Activated naive CD4-positive, alpha-beta T cell treated with anti-CD3 and anti-CD28 coated beads for 36 hours (primary cell): ENCODE measurements at places on chromosomes 1 and 21. TPM values are rescaled to one million over a fixed set of nuclear protein-coding genes. Genes with fewer than 3 reads are reported as not detected.

GRCh38 chr1:228988664-228989063, 253.4 kb downstream of the RHOU start:
- no peak for DNase-seq

GRCh38 chr21:22885079-22885478, 1886.9 kb downstream of the NCAM2 start:
- no peak for DNase-seq

GRCh38 chr1:243848165-243848857, 1.7 kb downstream of the AKT3 start:
- no peak for DNase-seq

DNA sequence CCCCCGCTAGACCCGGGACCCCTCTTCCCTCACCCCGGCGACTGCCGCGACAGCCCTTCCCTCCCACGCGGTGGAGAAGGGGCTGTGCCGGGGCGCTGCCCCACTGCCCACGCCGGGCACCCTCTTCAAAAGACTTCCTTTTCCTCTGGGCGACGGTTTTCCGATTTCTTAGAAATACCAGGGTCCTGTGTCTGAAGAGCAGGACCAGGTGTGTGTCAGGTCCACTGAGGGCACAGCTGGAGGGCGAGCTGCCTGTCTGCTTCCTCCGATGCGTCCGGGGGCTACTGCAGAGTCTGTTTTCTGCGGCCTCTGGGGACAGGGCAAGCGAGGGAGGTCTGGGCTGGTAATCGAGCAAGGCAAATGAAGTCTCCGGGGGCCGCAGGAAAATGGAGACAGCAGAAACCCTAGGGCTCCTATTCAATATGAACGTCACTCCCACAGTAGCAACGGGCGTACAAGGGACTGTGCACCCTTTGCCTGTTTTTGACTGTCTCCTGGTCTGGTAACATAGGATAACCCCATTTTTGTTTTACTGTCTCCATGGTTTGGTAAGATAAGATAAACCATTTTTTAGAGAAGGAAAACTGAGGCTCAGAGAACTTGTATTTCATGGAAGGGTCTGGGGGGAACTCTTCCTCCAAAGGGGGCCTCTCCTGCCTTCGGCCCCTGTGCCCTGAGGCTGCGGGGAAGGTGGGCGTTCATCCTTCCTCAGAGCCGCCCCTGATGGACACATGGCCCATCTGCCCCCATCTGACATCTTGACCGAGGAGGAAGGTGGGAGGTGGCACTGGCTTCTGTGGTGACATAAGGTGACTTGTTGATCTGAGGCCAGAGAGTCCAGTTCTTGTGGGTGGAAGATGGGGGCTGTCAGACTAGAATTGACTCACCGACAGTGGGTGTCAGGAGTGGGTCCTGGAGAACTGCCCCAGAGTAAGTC, 970 bp downstream of the TNFRSF1B start:
- DNase-seq: no peak

GRCh38 chr1:69993810-69994209, 211.6 kb downstream of the LRRC40 start:
- DNase-seq: no peak

- peak; percentile 49 for DNase-seq
Observed at GRCh38 chr1:170010443-170010842, 64.1 kb downstream of the KIFAP3 start.

DNA sequence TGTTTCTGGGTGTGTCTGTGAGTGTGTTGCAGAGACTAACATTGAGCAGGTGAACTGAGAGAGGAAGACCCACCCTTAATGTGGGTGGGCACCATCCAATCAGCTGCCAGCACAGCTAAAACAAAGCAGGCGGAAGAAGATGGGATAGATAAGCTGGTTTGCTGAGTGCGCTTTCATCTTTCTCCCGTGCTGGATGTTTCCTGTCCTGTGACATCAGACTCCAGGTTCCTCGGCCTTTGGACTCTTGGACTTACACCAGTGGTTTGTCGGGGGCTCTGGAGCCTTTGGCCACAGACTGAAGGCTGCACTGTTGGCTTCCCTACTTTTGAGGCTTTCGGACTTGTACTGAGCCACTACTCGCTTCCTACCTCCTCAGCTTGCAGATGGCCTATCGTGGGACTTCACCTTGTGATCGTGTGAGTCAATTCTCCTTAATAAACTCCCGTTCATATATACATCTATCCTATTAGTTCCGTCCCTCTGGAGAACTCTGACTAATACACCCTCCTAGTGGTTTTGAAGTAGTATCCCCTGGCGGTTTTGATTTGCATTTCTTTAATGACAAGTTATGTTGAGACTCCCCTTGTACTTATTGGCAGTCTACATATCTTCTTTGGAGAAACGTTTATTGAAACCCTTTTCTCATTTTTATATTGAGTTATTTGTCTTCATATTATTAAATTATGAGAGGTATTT, 546.6 kb upstream of the TMPRSS15 start:
- DNase-seq: no peak

FNBP1L gene
- 0.21 TPM for total RNA-seq

FOXD3 gene
- not detected for total RNA-seq
